ENCODE measurements at places on chromosomes 6 and 20.

DNA sequence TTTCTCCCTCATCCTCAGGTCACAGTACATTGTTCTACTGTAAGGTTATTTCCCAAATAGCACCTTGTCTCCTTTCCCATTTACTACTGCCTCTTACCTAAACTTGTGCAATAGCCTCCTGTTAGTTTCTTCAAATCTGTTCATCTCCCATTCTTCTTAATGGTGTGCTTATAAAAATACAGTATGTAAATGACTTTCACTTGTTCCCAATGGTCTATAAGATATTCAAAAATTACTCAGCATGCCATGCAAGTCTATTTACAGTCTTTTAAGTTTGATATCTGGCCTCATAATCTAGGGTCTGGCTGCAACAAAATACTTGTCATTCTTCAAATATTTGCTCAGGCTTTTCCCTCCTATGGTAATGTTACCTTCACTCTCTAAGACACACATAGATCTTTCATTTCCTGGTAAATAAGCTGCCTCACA lies 31.5 kb upstream of the RHAG start:
- peak; percentile 7 for DNase-seq

- DNase-seq, result no peak
Observed at GRCh38 chr6:41347378-41348050, 12.1 kb downstream of the NCR2 start.

GRCh38 chr6:33678932-33679490 lies 32.5 kb downstream of the UQCC2 start:
- DNase-seq, result no peak

- DNase-seq, result no peak
Observed at GRCh38 chr6:40924839-40925238, 114.2 kb downstream of the UNC5CL start.

DNA sequence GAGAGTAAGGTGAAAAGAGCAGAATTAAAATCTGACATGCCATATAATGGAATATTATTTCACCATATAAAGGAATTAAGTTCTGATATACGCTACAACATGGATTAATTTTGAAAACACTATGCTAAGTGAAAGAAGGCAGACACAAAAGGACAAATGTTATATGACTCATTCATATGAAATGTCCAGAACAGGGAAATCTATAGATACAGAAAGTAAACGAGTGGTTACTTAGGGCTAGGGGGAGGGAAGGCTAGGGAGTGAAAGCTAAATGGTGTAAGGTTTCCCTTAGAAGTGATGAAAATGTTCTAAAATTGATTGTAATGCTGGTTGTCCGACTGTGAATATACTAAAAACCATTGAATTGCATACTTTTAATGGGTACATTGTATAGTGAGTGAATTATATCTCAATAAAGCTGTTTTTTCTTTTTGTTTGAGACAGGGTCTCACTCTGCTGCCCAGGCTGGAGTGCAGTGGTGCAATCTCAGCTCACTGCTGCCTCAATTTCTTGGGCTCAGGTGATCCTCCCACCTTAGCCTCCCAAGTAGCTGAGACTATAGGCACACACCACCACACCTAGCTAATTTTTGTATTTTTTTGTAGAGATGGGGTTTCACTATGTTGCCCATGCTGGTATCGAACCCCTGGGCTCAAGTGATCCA lies 8.2 kb downstream of the PRPH2 start:
- no peak for DNase-seq

DNA sequence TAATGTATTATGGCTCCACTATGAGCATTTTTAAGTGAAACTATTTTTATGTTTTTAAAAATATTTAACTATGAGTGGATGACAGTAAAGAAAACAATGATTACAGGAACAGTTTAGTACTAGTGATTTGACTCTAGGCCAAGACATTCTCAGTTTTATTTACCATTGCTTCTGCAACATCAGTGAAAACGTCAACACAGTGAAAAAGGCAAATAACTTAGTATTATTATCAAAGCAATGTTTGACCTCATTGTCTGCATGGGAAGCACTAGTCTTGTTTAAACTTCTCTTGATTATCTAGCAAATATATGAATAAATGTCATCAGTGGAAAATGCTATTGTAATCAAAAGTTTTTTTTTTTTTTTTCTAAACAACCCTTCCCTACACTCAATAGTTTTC lies 165.0 kb downstream of the HTR1B start:
- no peak for DNase-seq

DNA sequence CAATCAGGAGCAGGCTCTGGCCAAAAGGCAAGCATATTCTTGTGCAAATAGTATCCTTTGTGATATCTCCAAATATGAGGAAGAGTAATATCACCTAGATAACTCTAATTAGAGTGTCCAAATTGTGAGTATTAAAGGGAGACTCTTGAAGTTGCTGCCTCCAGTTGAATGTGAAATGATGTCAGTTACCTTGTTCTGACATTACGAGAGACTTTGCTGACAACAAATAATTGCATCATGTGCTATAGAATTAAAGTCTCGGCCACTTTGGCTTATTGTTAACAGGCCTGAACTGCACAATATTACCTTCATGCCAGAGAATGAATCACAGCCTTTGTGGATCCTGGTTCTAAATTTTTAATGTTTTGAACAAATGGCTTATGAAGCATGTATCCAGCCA lies 106.5 kb downstream of the AIG1 start:
- DNase-seq, result no peak

- no peak for DNase-seq
Observed at GRCh38 chr6:3731700-3732099, 19.8 kb downstream of the PXDC1 start.

- DNase-seq, result no peak
Observed at GRCh38 chr6:110285306-110286060, 72.7 kb downstream of the METTL24 start.

- DNase-seq, result no peak
Observed at GRCh38 chr6:37365791-37366190, 12.0 kb downstream of the RNF8 start.

DNA sequence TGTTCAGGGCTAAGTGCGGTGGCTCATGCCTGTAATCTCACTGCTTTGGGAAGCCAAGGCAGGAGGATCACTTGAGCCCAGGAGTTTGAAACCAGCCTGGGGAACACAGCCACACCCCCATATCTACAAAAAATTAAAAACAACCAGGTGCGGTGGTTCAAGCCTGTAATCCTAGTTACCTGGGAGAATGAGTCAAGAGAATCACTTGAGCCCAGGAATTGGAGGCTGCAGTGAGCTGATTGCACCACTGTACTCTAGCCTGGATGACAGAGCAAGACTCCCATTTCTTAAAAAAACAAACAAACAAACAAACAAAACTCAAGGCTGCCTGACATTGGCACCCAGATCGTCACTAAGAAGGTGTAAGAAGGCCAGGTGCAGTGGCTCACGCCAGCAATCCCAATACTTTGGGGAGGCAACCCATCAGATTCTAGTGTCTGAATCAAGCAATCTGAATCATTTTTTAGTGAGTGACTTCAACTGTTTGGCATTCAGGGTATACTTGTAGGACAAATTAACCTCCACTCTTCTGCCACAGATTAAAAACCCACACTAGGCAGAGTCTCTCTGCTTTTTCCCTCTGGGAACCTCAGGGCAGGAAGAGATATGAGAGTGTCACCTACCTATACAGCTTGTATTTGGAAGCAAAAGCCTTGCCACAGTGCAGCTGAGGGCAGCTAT lies 6.1 kb downstream of the PLAGL2 start:
- no peak for DNase-seq

DNA sequence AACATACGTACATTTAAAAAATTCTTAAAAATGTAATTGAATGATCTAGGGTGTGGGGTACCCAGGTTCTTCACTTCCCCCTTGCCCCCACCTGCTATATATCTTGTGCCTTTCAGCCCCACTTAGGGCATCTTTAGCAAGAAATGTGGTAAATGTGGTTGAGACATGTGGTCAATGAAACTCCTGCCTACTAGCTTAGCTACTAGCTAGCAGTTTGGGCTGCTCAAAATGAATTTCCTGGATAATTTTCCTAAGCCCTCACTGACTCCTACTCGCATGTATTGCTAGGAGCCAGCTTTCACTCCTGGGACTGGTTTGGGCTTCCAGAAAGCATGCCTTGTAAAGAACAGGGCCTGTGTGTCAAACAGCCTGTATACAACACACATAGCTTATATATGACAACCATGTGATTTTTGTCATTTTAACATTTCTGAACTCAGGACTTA lies 257.3 kb downstream of the ATXN1 start:
- DNase-seq, result no peak

- no peak for DNase-seq
Observed at GRCh38 chr6:25788305-25788922, 33.9 kb downstream of the SLC17A4 start.

DNA sequence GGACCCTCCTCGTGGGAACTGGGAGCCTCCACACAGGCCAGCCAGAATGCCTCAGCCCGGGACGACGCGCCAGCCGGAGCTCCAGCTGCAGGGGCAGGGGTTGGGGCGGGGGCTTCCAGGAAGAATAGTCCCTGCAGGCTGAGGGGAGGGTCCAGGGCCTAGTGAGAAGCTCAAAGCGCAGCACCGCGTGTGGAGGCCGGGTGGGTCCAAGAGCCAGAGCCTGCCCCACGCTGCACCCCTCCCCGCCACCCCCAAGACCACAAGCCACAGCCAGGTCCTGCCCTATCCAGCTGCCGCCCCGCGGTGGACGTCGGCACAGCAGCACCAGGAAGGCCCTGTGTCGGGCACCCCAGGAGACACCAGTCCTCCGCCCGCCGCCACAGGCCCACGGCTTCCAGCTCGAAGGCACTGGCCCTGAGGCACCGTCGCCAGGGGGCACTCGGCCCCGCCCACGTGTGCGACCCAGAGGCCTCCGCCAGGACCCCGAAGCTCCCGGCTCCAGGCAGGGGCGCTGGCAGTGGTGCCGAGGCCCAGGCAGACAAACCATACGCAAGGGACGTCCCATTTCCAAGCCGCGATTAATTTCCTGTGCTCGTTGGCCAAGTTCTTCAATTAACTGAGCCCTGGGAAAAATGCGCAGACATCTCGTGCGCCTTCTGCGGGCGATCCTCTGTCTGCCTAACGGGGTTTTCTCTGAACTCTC lies 19.5 kb downstream of the KCNQ2 start:
- no peak for DNase-seq

DNA sequence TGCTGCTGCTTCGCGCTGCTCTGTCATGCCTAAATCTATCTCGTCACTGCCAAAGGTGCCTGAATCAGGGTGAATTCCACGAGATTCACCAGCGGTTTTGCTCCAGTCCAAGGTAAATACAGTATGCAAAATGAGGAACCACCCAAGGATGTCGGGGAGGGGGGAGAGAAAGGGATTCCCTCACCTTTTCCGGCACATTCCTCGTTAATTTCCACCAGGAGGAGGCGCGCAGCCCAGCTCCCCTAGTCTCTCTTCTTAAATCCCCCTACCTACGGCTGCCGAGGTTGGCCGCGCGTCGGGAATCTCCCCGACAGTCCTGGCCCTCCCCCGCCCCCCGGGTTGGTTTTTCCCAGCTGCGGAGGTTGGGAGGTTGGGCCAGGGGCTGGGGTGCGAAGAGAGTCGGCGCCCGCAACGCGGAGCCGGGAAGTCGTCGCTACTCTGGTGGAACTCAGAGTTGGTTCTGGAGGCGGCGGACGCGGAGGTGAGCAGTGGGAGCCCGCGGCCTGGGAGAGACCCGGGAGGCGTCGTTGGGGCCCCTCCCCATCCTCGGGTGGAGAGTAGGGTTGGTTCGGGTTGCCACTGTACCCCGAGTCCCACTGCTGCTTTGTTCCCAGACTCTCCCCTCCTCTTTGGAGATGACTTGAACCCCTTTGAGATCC lies at the start of gene TPBG:
Gene TPBG (plus strand): TSS at position 390 of the 659 bp plus-strand sequence. CDS start 1,145 bp downstream, outside the sequence.
- DNase-seq, result peak; percentile 44

DNA sequence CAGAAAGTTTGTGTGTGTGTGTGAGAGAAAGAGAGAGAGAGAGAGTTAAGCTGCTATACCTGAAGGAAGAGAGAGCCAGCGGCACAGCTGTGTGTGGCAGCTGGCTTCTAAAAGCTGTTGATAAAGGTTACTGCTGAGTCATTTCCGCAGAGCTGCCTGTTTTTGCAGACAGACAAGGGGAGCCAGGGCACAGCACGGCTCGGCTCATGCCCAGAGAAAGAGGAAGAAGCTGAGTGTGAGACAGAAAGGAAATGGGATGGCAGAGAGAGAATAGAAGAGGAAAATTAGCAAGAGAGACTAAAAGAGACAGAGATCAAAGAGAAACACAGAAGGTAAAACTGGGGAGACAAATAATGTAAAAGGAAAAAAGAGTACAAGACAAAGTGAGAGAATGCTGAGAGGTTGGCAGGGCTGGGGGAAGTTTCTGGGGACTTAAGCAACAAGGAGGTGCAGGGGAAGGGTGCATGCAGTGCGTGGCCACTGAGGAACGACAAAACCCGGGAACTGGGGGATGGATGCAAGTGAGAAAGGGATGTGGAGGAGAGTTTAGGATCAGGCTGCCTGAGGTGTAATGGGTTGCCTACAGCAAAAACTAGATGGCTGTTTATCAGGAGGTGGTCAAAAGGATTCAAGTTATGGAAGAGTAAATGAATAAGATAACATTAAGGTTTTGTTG lies 22.7 kb downstream of the HLA-A start:
- DNase-seq, result peak; percentile 64

DNA sequence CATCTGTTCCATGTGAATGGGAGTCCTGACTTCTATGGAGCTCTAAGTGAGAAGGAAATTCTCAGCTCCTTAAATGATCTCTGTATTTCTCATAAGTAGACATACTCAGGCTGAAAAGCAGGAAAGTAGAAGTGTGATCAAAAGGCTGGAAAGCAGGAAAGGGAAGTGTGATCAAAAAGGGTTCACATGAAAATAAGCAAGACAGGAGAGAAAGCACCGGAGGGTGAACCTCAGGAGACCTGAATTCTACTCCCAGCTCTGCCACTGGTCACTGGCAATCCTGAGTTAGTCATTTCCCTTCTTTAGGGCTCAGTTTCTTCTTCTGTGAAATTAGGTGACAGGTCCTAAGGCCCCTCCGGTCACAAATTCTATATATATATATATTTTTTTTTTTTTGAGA lies 55.5 kb upstream of the TRERF1 start:
- DNase-seq, result no peak

DNA sequence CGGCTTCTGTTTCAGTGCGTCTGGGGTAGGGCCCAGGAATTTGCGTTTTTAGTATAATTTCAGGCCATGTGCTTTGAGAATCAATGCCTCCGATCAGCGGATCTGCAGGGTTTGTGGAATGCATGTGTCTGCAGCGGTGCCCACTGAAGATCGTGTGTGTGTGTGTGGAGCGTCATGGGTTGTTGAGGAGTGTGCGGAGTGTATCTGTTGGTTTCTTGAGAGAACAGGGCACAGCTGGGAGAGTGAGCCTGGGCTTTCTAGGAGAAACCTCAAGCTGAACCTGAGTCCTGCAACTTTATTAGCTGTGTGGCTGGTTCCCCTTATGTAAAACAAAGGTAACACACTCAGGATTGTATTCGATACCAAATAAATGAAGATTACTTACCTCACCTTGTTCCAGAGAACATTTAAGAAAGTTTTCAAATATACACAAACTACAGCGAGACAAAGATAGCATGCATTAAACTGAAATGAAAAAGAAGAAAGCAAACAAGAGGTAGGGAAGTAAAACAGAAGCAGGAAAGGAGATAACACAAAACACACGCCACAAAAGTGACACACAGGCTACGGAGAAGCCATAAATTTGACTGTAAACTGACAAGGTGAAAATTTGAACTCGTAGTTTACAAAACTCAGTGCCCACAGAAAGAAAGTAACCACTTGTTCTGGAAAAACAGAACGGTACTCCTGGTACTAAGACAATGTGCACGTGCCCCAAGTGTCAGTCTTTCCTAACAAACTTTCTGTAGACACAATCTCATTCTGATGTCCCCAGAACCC lies 28.8 kb downstream of the PDE10A start:
- DNase-seq, result no peak

- peak; percentile 3 for DNase-seq
Observed at GRCh38 chr6:126824226-126824625, 294.2 kb upstream of the RSPO3 start.
